ENCODE measurements at places on chromosomes 2 and 18. TPM values are rescaled to one million over a fixed set of nuclear protein-coding genes. Genes with fewer than 3 reads are reported as not detected.

DNA sequence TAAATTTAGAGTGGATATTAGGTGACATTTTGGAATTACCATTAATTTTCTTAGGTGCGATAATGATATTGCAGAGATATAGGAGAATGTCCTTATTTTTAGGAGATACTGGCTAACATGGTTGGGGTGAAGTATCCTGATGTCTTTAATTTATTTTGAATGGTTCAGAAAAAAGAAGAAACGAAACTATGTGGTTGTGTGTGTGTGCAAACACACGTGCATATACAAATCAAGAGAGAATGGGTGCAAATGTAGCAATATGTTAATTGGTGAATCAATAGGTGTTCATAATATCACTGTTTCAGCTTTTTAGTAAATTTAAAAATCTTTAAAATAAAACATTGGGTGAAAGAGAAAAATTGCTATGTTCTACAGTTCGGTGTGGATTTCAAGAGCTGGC lies 140.9 kb downstream of the DIS3L2 start:
- no peak for DNase-seq

DNA sequence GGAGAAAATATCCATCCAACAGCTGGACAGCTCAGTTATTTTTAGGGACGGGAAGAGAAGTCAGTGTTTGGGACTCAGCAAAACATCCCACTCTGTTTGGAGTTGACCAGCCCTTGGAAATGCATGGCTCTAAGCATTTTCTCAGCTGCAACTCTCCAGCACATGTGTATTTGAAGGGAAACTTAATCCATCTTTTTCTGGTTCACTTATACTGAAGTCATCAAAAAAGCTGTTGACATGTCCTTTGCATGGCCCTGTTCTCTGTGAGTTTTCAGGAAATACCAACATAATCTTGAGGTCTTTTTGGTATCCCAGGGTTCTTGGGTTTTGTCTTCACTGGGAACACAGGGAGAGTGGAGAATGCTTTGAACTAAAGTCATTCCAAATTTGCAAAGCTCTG lies 91.9 kb upstream of the CELF4 start:
- DNase-seq: no peak

Gene DOCK10
- 107 TPM for total RNA-seq

- no peak for DNase-seq
Observed at GRCh38 chr2:113053666-113054065, 999 bp upstream of the IL36B start.

DNA sequence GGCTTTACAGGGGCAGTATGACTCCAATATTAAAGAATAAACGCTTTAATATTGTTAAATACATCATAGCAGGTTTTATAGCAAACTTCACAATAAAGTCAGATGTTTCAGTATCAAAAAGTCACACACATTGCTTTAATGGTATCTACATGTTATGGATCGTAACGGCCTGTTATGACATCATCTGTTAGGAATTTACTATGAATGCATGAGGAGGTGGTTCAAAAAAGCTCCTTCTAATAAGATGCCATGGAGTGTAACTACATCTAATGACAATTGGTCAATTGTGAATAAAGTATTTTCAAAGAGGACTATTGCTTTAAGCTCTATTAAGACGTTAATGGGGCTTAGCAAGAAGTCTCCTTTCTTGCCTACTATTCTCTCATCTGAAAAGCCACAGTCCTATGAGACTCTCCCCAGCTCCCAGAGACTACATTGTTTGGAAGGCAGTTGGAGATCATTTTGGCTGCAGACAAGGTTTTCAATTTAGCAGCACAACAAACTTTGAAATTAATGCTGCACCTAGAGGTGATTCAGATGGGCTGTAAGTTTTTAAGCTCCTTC lies 300.7 kb upstream of the MEIS1 start:
- no peak for DNase-seq

DNA sequence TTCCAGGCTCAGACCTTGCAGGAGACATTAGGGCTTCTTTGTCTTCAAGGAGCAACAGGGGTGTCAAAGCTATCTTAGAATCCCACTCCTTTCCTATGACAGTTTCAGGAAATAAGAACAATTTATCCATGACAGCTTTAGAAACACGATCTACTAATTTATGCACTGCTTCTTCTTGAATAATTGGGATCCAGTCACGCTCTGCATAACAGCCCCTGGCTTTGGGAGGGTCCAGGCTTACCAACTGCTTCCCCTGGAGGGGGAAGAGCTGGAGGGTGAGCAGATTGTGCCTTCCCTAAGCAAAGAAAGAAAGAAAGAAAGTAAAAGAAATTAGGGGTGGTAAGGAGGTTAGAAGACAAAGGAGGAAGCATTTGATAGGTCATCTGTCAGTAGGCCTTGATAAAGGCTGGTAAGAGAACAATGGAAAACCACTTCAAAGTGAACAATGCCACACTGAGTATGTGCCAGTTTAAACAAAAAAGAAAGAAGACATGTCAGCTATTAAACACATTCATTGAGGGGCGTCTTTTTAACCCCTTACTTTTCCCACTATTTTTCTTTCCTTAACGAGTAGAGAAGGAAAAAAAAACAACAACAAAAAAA lies 327.6 kb downstream of the DCC start:
- DNase-seq: no peak

GRCh38 chr2:190792956-190793888 lies 87.4 kb upstream of the GLS start:
- no peak for DNase-seq

Gene SPATA3
- total RNA-seq: not detected

- DNase-seq: no peak
Observed at GRCh38 chr2:206804326-206804725, 38.9 kb downstream of the FASTKD2 start.

DNA sequence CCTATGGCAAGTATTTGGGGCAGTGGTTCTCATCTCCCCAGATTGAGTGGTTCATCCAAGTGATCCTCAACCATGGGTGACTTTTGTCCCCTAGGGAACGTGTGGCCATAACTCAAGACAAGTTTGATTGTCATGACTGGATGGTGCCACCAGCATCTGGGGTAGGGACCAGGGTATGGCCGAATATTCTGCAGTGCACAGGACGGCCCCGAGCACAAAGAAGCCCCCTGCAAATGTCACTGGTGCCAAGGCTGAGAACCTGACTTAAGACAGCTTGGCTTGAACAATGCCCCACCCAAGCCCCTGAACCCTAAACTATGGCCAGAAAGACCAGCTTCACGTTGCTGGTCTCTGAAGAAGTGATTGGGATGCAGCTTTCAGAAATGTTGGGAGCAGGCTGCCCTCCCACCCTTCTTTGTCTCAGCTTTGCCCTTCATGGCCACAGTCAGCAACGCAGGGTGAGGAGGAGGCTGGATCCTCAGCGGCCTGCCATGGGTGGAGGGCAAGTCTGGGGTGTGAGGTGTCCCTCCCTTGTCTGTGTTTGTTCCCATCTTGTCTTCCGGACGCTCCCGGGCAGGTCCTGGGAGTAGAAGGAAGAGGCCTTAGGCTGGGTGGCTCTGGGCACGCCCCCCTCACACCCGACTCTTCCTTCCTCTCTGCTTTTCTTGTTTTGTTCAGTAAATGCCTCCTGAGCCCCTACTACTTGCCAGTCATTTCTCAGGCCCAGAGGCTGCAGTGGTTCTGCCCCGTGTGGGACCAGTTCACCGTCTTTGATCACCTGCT lies 43.4 kb downstream of the GREB1 start:
- DNase-seq: no peak

Gene NGEF
- total RNA-seq: 2.5 TPM

Gene PCARE
- total RNA-seq: not detected

Gene REG1B
- not detected for total RNA-seq

DNA sequence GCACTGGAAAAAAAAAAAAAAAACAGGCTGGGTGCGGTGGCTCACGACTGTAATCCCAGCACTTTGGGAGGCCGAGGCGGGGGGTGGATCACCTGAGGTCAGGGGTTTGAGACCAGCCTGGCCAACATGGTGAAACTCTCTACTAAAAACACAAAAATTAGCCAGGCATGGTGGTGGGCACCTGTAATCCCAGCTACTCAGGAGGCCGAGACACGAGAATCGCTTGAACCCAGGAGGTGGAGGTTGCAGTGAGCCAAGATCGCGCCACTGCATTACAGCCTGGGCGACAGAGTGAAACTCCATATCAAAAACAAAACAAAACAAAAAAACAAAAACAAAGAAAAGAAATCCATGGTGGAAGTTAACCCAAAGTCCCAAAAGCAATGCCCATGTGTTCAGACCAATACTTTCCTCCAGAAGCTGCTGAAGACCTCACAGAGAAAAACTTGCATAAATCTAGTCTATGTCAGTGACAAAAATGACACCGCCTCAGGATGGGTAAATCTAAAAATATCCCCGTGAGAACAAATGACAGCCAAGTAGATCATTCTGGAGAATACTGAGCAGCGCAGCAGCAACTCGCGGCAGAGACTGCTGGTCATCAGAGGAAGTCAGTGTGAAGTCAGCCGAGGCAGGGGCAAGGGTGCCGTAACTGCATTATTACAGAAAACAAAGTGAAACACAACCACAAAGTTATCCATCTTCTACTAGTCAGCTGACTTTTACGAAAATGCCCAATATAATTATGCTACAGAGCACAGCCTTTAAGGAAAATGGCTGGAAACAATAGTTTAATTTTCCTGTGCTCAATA lies 41.0 kb downstream of the LPIN2 start:
- DNase-seq: peak; percentile 67

DNA sequence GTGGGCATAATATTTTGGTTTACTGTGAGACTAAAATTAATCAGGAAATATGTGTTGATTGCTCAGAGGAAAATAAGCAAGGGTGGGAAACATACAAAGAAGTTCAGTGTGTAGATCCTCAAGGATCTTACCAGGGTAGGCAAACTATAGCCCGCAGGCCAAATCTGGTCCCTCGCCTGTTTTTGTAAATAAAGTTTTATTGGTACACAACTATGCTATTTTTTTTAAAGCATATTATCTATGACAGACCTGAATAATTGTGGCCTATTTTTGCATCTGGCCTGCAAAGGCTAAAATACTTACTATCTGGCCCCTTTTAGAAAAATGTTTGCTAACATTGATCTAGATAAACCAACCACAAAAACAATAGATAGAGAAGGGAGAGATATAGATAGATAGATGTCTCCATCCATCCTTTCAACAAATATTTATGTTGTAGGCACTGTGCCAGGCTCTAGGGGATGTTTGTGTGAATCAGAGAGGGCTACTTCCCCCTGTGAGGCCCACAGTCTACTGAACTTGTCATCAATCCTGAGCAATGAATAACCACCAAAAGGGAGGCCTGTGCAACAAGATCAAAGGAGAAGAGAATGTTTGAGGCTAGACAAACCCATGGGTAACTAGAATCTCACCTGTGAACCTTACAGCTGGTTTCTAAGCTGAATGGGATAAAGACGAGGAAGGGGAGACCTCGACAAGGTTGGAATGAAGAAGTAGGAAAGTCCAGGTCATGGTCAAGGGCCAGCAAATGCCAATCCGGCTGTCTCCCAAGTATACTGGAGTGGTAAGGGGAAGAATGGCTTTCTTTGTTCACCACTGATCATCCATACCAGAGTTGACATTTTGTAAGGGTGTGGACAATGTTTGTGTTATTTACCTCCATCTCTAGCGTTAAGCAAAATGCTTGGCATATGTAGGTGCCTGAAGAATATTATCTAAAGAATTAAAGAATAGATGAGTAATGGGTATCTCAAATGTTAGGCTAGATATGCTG lies 23.6 kb downstream of the ALPK2 start:
- no peak for DNase-seq

GRCh38 chr2:28678175-28678855 lies 73.3 kb upstream of the PPP1CB start:
- no peak for DNase-seq

Gene TUBA4B
- total RNA-seq: not detected

DNA sequence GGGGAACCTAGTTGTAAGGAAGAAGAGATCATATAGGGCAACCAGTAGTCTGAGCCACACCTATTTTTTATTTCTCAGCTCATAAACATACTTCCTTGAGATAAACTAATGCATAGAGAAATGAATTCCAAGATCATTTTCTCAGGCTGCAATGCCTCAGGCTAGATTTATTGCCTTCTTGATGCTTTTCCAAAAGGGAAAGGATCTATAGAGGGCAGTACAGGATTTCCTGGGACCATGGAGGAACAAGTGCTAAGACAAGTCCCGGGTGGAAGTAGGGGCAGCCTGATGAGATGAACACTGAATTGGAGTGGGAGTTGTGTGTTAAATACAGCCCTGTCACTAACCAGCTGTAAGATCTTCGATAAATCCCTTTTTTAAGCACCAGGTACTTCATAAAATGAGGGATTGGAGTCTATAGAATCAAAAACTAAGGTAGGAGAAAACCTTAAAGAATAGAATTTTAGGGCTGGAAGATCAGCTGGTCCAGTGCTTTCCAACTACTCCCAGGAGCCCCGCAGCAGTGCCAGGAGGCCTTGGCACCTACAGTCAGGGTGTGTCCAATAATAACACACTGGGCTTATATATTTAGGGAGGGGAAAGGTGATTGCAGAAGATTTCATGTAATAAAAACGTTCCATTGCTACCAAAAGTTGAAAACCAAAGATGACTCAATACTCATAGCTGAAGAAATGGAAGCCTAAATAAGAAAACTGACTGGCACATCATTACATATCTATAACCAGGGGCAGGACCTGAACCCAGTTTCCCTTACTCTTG lies 58.1 kb downstream of the SERTAD2 start:
- DNase-seq: no peak

GRCh38 chr2:74553892-74554819 lies at the start of the genes DOK1 and LOXL3:
DOK1 (plus strand) TSS chr2:74554720; CDS start chr2:74554755, 35 bp downstream.
LOXL3 (minus strand) TSS chr2:74553942; CDS start chr2:74552634, 1,308 bp downstream.
- peak; percentile 81 for DNase-seq

Gene RAB17
- not detected for total RNA-seq

DNA sequence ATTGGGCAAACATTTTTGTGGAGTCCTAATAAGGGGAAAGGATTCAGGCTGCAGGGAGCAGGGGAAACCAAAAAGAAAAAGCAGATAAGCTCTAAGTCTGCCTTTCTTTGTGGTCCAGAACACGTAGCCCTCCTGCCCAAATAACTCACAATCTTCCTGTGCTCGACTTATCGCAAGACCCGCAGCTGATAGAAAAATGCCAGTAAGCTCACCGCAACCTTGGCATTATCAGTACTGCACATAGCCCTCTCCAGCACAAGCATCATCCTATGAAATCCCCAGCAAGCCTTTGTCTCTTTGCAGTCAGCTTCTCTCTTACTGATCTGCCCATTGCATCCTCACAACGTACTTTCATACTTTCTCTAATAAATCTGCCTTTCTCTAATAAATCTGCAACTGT lies 202.4 kb upstream of the HNRNPA3 start:
- no peak for DNase-seq

DNA sequence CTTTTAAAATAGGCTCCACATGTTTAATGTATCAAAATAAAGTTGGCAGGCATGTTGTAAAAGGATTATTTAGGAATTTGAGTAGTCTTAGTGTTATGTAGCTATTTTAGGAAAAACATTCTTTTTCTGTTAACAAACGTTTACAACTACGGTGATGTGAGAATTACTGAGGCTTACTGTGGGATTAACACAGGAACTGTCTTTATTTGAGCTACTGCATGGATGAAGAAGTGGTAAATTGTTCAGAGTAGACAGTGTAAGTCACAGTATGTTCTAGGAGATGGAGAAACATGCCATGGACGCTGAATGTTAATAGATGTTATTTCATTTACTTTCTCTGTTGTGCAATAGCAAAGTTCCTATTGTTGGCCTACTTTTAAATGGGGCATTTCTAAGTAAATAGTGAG lies 1.6 kb downstream of the PPM1B start:
- no peak for DNase-seq

All from activated T-helper 2 cell treated with anti-CD3 and anti-CD28 coated beads, Interferon-gamma antibody, Interleukin-2, Interleukin-4, amounts not matched to agents 10 μg/mL and 5 μg/mL and 100 μg/mL, durations not matched to agents 14 hours and 24 hours and 36 hours (primary cell).